Cardiac muscle cell (in vitro differentiated cells and primary cell): ENCODE measurements at places on chromosomes 2 and 18. TPM values are rescaled to one million over a fixed set of nuclear protein-coding genes. Genes with fewer than 3 reads are reported as not detected.

DNA sequence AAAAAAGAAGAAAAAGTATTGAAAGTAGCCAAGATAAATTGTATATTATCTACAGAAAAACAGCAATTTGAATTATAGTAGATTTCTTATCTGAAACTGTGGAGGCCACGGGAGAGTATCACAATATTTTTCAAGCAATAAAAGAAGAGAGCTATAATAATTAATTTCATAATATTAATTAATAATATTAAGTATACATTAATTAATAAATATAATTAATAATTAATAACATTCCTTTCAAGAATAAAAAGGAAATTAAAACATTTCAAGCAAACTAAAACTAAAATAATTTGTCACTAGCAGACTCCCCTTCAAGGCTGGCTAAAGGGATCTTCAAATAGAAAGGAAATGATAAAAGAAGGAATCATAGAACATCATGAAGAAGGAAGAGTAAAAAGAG is 372.7 kb upstream of the KYNU start:
- no peaks in the 10 kb centered on the region for H3K4me1 ChIP-seq
- DNase-seq: no peak
- no peak overlapping the region for H3K4me3 ChIP-seq
- H3K27ac ChIP-seq: no peak overlapping the region
- no peaks in the 10 kb centered on the region for H3K36me3 ChIP-seq

GRCh38 chr2:206611191-206611590 is 31.1 kb upstream of the FAM237A start:
- H3K4me3 ChIP-seq: no peak overlapping the region
- DNase-seq: no peak
- no peaks in the 10 kb centered on the region for H3K27me3 ChIP-seq
- H3K36me3 ChIP-seq: no peaks in the 10 kb centered on the region
- H3K4me1 ChIP-seq: no peaks in the 10 kb centered on the region

- no peaks in the 10 kb centered on the region for H3K27me3 ChIP-seq
- H3K36me3 ChIP-seq: peaks cover 10% of the 10 kb centered on the region
- H3K4me1 ChIP-seq: peaks cover 69% of the 10 kb centered on the region
- H3K27ac ChIP-seq: peak overlapping the region; percentile 95
- no peak overlapping the region for H3K4me3 ChIP-seq
Measured at GRCh38 chr18:58545338-58546296, 83.3 kb downstream of the ALPK2 start.

DNA sequence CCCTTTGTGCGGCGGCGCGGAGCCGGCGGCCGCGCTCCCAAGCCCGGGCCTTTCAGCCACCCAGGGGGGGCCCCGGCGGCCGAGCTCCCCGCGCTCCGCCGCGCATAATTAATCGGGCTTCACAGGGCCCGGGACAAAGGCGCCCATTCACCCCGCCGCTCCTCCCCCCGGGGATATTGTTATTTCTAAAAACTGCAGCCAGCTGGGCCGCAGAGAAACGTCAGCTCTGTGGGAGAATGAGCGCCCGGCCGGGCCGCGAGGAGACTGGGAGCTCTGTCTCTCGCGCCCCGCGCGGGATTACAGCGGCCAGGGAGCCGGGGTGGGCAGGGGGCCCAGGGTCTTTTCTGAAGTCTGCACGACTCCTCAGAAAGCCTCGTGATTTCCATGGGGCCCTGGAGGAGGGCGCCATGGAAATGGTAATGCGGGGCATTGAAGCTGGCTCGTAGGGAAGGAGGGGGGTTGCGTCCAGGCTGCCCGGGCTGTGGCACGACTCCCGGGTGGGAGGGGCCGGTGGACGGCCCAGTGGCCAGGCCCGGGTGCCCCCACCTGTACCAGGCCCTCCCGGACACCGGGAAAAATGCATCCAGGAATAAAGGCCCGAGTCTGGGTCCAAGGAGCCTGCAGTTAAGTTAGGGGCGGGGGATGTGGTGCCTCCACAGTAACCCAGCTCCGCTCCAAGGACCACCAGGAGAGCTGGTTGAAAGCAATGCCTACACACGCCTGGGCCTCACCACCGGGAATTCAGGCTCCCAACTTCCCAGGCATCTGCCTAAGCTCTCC is 125.3 kb downstream of the ZFP36L2 start:
- no peak for DNase-seq
- H3K4me3 ChIP-seq: no peak overlapping the region
- no peaks in the 10 kb centered on the region for H3K27me3 ChIP-seq
- no peaks in the 10 kb centered on the region for H3K36me3 ChIP-seq
- H3K4me1 ChIP-seq: peaks cover 14% of the 10 kb centered on the region
- H3K27ac ChIP-seq: no peak overlapping the region

DNA sequence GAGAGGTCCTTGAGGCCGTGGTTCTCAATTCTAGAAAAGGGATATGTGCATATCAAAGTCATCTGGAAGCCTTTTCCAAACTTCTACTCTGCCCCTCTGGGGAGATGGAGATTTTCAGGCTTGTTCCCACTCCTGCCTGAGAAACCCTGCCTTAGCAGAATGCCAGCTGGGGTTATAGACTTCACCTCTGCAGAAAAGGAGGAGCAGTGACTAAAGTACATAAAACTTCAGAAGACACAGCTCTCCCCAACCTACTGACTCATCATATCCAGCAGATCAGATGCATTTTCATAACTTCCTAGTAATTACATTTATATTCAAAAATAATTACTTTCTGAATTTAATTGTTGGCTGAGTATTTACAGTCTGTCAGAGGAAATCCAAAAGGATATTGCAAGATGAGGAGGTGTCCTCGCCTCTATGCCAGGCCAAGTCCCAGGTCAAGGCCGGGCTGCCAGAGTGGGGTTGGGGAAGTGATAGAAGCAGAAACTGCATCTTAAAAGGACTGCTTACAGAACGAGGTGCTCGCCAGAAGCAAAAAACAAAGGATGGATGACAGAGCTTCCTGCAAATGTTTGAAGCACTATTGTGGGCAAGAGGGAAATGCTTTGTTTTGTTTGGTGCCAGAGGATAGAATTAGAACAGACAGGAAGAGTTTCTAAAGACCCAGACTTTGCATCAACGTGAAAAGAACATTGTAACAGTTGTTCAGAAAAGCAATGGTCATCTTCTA is 75.6 kb upstream of the APCDD1 start:
- H3K4me1 ChIP-seq: peaks cover 7% of the 10 kb centered on the region
- no peak for DNase-seq
- no peak overlapping the region for H3K4me3 ChIP-seq
- no peak overlapping the region for H3K27ac ChIP-seq

GRCh38 chr18:56973487-56973886 is 173.4 kb upstream of the BOD1L2 start:
- no peak for DNase-seq
- H3K36me3 ChIP-seq: no peaks in the 10 kb centered on the region
- no peaks in the 10 kb centered on the region for H3K27me3 ChIP-seq
- H3K27ac ChIP-seq: no peak overlapping the region
- H3K4me1 ChIP-seq: no peaks in the 10 kb centered on the region

- no peak overlapping the region for H3K27ac ChIP-seq
- no peak overlapping the region for H3K4me3 ChIP-seq
- H3K27me3 ChIP-seq: no peaks in the 10 kb centered on the region
- no peak for DNase-seq
Measured at GRCh38 chr18:6648581-6648980, 80.9 kb upstream of the ARHGAP28 start.

DNA sequence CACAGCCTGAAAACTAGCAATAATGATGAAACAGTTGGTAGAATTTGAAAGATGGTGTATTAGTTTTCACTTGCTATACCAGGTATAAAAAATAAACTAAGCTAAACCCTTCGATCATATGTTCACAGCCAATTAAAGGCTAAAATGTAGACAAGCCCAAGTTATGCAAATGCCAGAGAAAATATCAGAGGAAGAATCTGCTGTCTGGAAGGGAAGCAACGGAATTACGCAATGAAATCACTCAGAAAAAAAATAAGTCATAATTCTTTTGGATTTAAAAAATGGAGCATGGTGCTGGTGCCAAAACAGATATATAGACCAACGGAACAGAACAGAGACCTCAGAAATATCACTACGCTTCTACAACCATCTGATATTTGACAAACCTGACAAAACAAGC is 108.3 kb downstream of the ARL4C start:
- H3K36me3 ChIP-seq: no peaks in the 10 kb centered on the region
- H3K27me3 ChIP-seq: no peaks in the 10 kb centered on the region
- no peak for DNase-seq
- no peaks in the 10 kb centered on the region for H3K4me1 ChIP-seq

DNA sequence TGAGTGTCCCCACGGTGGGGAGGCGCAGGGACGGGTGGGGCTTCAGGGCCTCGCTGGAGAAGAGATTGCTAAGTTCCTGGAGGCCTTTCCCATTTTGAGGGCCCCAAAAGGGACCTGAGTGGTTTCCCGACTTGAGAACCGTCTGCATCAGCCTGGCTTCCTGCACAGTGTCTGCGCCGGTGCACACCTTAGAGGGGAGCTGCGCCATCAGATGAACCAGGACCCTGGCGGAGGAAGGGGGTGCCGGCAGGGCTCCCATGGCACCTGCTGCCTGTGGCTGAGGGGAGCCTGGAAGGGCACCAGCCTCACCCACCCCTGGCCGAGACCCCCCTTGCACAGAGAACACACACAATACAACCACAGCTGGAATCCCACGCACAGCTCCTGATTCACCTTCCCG is 465.1 kb upstream of the MYT1L start:
- no peak overlapping the region for H3K27ac ChIP-seq
- no peaks in the 10 kb centered on the region for H3K27me3 ChIP-seq
- no peaks in the 10 kb centered on the region for H3K4me1 ChIP-seq
- no peak for DNase-seq
- no peaks in the 10 kb centered on the region for H3K36me3 ChIP-seq
- H3K4me3 ChIP-seq: no peak overlapping the region

DNA sequence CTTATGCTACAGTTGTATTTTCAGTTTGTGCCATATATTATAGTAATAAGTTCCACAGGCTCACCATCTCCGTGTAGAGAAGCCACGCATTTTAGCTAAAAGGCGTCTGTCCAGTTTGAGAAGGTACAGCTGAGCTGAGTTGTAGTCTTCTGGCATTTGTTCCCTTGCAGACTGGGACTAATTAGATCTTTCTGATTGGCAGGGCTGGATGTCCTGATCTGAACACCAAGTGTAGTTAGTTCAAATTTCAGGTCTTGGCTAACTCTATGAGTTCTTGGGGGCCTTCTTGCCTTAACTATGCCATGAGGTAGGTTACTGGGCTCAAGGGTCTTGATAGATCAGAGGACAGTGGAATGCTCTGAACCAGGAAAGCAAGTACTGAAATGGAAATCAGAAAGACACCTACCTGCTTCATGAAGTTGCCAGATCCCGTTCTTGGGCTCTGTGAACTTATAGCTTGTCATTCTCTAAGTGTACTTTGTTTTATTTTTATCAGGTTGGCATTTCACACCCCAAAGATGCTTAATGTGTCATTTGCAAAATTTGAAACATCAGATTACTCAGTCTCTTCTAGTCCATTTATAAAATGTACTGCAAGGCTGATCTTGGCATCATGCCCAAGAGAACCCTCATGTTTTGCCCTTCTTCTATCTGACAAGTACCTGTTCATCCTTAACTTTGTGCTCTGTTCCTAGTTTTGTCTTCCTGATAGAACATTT is 93.7 kb downstream of the PLCL1 start:
- H3K27ac ChIP-seq: no peak overlapping the region
- H3K27me3 ChIP-seq: peaks cover 50% of the 10 kb centered on the region
- DNase-seq: no peak

GRCh38 chr2:6336752-6337471 is 528.8 kb downstream of the CMPK2 start:
- H3K27me3 ChIP-seq: no peaks in the 10 kb centered on the region
- no peaks in the 10 kb centered on the region for H3K36me3 ChIP-seq
- no peak overlapping the region for H3K27ac ChIP-seq
- H3K4me1 ChIP-seq: no peaks in the 10 kb centered on the region

- no peaks in the 10 kb centered on the region for H3K27me3 ChIP-seq
- H3K27ac ChIP-seq: no peak overlapping the region
- H3K4me1 ChIP-seq: no peaks in the 10 kb centered on the region
- peak; percentile 33 for DNase-seq
Measured at GRCh38 chr2:9440058-9440727, 16.7 kb downstream of the CPSF3 start.

Gene SPATA3
- not detected in 2 replicates for total RNA-seq

DNA sequence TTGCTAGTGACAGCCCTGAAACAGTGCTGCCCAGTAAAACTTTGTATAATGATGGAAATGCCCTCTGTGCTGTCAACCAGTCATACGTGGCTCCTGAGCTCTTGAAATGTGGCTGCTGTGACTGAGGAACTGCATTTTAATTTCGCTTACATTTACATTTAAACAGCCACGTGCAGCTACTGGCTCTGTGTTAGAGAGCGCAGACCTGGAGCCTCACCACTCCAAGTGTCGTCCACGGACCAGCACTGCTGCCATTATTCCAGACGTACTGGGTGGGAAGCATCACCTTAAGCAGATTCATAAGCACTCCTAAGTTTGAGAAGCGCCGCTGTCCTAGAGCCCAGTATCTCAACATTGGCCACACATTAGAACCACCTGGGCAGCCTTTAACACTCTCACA is 77.0 kb upstream of the MGAT4A start:
- H3K27ac ChIP-seq: no peak overlapping the region
- no peak for DNase-seq
- H3K4me1 ChIP-seq: no peaks in the 10 kb centered on the region
- H3K36me3 ChIP-seq: no peaks in the 10 kb centered on the region
- H3K27me3 ChIP-seq: no peaks in the 10 kb centered on the region

DNA sequence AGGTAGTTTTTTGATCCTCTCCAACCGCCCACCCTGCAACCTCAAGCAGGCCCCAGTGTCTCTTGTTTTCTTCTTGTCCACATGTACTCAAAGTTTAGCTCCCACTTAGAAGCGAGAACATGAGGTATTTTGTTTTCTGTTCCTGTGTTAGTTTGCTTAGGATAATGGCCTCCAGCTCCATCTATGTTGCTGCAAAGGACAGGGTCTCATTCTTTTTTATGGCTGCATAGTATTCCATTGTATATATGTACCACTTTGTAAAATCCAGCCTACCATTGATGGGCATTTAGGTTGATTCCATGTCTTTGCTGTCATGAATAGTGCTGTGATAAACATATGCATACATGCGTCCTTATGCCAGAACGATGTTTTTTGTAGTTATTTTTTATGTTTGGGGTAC is 2.5 kb downstream of the CRYGC start:
- H3K4me3 ChIP-seq: no peak overlapping the region
- no peak overlapping the region for H3K27ac ChIP-seq
- no peaks in the 10 kb centered on the region for H3K36me3 ChIP-seq
- H3K4me1 ChIP-seq: no peaks in the 10 kb centered on the region
- no peaks in the 10 kb centered on the region for H3K27me3 ChIP-seq
